ENCODE measurements at places on chromosomes 16 and 17.

DNA sequence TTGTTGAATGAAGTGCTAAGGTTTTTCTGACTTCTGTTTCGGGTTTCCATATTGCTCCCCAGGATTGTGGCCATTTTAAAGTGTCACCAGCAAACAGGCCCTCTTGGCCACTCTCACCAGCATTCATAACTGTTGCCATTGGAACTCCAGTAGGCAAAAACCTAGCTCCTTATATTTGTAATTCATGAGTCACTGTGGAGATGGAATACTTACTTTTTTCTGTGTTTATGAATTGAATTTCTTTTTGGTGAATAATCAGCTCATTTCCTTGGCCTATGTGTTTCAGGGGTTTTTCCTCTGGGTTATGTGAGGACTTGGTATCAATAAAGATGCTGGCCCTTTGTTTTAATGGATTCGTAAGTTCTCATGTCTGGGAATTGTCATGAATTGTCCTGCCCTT is 255.1 kb downstream of the SNX29 start:
- no peak for DNase-seq

- DNase-seq: no peak
Observed at GRCh38 chr16:55444754-55445485, 34.1 kb upstream of the MMP2 start.

GRCh38 chr17:34884597-34884996 is 76.7 kb downstream of the CCT6B start:
- no peak for DNase-seq

DNA sequence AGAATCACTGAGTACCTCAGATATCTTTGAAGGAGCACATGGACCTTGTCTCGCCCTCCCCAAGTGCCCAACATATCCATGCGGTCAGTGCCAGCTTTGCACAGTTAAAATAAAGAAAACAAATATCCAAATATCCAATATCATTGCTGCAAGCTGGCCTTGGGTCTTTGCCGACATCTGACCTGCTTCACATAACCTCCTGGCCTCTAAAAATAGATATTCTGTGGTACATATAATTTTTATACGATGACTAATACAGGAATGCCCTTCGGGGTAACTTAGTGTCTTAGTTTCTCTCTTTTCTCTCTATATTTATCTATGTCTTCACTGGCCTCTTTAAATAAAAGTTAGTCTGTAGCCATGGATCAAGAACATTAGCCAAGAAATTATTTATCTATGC is 67.8 kb downstream of the MAF start:
- no peak for DNase-seq

GRCh38 chr17:48724251-48725003 is 1.4 kb downstream of the PRAC2 start:
- DNase-seq: peak; percentile 58

DNA sequence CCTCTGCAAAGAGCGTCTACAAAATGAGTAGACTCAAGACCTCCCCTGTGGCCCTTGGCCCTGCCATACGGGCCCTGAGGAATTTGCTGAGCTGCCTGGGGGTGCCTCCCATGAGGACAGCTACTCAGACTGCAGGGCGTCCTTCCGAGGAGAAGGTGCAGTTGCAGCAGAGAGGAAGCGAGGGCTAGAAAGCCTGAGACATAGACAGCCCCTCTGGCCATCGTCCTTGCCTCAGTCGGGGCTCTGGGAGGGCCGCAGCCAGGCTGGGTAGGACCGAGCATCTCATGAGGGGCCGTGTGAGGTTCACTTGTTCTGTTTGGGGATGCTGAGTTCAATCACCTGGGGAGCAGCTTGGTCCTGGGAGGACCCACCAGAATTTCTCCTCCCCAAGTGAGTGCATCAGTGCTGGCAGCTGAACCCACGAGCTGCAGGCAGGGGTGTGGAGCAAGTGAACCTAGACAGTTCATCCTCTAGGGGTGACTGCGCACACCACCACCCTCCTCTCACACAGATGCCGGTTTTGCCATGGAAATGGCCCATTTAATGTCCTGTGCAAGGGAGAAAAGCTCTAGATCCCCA is 20.3 kb downstream of the RAB11FIP4 start:
- DNase-seq: no peak

DNA sequence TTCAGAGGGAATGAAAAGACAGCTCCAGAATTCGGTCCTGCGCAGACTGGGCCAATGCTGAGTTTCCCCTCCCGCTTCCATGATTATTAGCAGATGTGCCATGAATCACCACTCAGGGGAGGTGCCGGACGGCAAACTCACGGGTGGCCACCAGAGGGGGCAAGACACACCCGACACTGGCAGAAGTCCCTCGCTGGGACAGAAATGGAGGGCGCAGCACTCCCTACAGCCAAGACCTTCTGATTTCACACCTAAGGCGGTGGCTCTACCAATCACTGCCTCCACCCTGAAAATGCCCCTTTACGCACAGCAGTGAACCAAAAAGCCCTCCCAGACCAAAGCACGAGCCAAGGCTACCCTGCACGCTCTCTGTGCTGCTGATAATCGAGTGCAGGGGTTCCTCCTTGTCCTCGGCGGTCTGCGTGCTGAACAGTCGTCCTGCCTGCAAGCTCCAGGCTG is 26.8 kb downstream of the TRAP1 start:
- DNase-seq: peak; percentile 82

DNA sequence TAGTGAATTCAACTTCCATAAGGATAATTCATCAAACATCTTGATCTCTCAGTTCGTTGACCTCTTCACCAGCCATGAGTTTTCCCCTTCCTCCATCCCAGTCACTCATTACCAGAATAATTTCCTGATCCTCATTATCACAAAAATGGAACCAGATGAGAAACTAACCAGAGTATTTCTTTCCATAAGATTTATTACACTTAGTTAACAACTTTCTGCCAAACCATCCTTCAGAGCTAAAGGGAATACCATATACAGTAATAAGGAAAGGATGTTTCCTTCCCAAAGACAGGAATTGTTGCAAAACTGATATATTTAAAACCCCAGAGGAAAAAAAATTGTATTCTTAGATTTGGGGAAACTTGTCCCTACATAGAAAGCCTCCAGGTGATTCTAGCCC is 8.6 kb downstream of the KRTAP29-1 start:
- DNase-seq: no peak

- DNase-seq: no peak
Observed at GRCh38 chr16:2157480-2158261, 2.1 kb downstream of the TRAF7 start.

- DNase-seq: no peak
Observed at GRCh38 chr16:8877894-8878522, 4.1 kb upstream of the LITAFD start.

DNA sequence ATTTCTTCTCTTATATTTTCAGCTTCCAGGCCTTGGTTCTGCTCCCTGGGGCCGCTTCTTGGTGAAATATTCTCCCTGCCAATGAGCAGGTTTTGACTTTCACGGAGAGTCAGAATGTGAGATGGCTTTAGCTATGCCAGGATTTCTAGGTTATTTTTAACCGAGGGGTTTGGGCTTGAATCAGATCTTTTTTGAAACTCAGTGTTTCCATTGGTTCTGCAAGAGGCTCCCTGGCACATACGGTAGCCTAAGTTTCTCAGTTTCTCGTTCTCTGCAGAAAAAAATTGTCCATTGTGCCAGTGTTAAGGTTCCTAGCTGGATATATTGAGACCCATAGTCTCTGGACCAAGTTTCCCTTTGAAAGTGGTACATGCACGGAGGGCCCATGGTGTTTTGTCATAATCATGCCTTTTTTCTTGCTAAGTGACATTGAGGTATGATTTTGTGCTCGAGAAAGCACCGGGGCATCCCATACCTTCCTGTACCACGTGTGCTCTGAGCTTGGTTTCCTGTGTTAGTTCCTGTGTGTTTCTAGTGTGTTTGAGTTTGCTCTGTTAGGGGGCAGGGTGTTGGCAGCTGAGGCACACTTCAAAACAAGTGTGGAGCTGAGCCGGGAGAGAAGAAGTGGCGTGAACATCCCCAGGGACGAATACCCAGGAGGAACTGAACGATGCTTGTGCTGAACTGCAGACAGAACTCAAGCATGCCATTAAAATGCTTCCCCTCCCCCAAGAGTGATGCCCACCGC is 127.2 kb downstream of the HS3ST3B1 start:
- peak; percentile 89 for DNase-seq

DNA sequence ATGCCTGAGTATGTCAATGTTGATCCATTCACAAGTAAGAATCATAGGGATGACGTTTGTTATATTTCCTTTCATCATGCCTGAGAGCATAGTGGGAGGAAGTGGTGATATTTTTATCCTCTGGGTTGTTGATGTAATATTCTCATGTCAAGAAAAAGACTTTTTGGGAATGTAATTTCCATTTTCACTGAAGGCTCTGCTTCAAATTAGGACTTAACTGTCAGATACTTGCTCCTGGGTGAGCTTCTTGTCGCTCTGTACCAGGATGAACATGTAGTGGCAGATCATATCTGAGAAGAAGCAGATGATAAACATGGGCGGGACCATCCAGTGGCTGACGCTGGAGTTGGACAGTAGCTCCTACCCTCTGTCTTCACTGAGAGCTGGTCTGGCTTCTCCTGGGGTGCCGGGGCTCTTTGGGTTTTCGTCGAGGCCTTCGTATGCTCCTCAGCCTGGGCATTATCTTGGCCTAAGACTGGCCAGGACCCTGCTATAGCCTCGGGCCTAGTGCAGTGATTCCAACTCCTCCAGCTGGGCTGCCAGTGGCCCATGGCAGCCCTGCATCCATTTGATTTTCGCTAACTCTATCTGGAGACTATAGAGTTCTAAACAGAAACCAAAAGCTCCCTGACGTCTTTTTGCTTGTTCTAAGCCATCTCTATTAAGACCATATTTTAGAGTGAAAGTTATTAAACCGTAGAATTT is 19.7 kb downstream of the CYB5B start:
- DNase-seq: no peak

DNA sequence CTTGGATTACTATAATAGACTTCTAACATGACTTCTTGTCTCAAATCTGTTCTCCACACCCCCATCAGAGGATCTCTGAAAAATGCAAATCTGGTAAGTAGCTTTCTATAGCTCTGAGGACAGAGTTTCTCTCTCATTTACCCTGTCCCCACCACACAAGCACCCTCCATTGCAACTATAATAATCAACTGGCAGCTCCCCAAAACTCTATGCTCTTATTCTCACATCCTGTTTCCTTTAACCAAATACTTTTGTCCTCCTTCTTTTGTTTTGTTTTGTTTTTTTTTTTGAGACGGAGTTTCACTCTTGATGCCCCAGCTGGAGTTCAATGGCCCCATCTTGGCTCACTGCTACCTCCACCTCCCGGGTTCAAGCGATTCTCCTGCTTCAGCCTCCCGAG is 73.4 kb downstream of the HELZ start:
- no peak for DNase-seq

GRCh38 chr16:20598832-20599469 is 22.8 kb upstream of the ACSM2B start:
- no peak for DNase-seq

- no peak for DNase-seq
Observed at GRCh38 chr16:89729863-89730593, 8.7 kb downstream of the ZNF276 start.

DNA sequence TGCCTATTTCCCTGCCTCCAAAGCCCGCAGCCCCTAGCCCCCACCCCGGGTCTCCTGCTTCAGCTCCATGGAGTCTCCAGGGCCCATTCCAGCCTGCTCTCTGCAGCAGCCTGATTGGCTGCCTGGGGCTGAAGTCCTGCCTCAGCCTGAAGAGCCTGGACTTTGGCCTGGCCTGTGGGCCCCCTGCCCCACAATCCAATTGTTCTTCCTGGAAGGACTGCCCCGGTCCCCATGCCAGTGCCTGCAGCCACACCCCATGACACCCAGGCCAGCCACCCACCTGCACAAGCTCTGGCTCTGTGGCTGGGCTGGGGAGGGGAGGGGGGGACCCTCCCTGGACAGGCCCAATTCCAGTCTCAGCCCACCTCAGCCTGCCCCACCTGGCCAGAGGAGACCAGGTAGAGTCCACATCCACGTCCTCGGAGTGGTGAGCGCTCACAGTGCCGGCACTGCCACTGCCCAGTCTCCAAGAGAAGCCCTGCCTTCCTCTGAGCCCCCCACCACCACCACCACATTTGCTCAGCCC is 12.3 kb downstream of the ENPP7 start:
- no peak for DNase-seq

Data from DND-41 (cell line).